Neural crest cell (in vitro differentiated cells): ENCODE measurements at places on chromosomes 12 and 14. TPM values are rescaled to one million over a fixed set of nuclear protein-coding genes. Genes with fewer than 3 reads are reported as not detected.

The EPYC gene
- total RNA-seq = not detected in 2 replicates

The KRT71 gene
- not detected in 2 replicates for total RNA-seq

DNA sequence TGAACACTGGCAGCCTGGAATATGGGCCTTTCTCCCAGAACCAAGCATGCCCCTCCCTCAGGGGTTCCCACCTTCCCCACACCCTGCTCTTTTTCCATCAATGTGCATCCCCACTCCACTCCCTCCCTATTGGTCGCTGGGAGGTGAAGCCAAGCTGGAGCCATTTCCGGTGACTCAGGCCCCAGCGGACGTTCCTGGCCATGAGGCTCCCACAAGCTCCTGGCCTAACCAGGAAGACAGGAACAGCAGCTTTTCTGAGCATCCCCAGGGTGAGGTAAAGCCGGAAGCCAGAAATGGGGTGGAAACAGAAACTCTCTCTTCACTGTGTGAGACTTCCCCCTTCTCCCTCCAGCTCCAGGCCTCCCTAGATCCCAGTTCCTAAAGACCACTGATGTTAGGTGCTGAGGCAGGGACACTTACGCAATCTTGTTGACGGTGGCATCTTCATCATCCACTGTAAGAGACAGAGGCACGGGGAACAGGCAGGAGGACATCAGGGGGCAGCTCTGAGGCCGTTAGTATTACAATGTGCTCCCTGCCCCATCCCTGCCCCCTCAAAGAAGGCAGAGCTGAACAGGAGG is 5.1 kb downstream of the LMBR1L start:
- H3K27ac ChIP-seq = peak overlapping the region; percentile 35
- peaks cover 25% of the 10 kb centered on the region for H3K4me1 ChIP-seq
- DNase-seq = no peak

- H3K27ac ChIP-seq = peak overlapping the region; percentile 94
- H3K36me3 ChIP-seq = peaks cover 4% of the 10 kb centered on the region
- peaks cover 45% of the 10 kb centered on the region for H3K4me1 ChIP-seq
- DNase-seq = peak; percentile 69
- H3K27me3 ChIP-seq = peaks cover 6% of the 10 kb centered on the region
Measured at GRCh38 chr12:31589904-31590641, 863 bp downstream of the DENND5B start.

DNA sequence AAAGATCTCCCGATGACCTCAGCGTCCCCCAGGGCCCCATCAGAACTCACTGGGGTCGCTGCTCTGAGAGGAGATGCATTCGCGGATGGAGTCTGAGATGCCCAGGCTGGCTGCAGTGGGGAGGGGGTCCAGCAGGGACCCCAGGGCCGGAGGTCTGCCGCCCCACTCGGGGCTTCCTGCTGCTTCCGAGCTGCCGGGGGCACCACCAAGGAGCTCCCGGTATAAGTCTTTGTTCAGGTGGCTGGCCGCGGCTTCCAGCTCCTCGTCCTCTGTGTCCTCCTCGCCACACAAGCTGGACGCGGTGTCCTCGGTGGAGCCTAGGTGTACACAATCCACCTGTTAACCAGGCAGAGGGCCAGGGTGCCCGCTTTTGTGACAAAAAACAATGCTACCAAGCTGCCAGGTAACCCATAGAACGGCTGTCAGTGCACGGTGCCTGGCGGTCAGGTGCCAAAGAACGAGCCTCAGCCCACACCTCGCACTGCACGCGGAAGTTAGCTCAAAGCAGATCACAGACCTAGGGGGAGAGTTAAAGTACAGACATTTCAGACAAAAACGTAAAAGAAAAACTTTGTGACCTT is 26.6 kb upstream of the BTBD6 start:
- H3K27me3 ChIP-seq = no peaks in the 10 kb centered on the region
- H3K36me3 ChIP-seq = peaks cover 18% of the 10 kb centered on the region
- H3K4me3 ChIP-seq = no peak overlapping the region

GRCh38 chr14:105865266-105865903 is 339.0 kb downstream of the TMEM121 start:
- DNase-seq = no peak
- H3K36me3 ChIP-seq = no peaks in the 10 kb centered on the region
- no peaks in the 10 kb centered on the region for H3K4me1 ChIP-seq
- no peaks in the 10 kb centered on the region for H3K27me3 ChIP-seq

DNA sequence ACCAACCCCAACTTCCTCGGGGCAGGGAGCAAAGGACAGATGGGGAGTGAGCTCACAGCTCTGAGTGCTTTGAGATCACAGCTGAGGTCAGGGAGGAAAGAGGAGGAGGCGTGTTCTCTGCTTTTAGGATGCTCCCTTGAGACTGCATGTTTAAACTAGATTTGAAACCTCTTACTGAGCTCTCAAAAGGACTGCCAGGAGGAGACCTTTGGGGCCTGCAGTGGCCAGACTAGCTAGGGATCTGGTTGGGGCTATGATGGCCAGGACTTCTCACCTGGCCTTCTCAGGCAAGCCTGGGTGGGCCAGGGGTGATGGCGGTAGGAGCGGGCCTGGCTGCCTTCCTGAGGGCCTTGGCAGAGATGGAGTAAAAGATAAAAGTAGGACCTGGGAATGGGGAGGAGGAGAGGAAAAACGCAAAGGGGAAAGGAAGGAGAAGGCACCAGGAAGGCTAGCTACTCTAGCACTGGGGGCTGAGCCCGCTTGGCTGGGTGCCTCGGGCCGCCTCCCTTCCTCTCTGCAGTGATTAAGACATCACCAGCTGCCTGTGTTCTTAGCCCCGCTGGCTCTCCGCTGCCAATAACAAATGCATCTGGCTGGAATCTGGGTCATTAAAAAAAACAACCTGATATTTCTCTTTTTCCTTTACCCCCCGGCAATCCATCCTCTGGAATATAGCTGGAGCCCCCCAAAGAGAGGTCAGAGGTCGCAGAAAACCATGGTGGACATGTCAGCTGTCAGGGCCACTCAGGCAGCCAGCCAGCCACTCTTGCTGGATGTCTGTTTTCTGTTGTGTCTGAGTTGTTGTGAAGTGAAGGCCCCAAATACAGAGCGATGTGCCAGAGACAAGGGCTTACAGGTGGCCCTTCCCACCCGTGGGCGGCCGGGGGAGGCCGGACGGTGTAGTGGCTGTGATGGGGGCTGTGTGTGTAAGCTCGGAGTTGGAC is 141.3 kb downstream of the TSPAN9 start:
- H3K4me1 ChIP-seq = peaks cover 31% of the 10 kb centered on the region
- no peak overlapping the region for H3K4me3 ChIP-seq
- no peak overlapping the region for H3K27ac ChIP-seq
- H3K27me3 ChIP-seq = no peaks in the 10 kb centered on the region
- no peak for DNase-seq
- no peaks in the 10 kb centered on the region for H3K36me3 ChIP-seq

GRCh38 chr12:15741082-15741481 is 48.1 kb downstream of the EPS8 start:
- H3K36me3 ChIP-seq = peaks cover 9% of the 10 kb centered on the region
- H3K4me3 ChIP-seq = no peak overlapping the region
- no peaks in the 10 kb centered on the region for H3K27me3 ChIP-seq
- no peak for DNase-seq
- no peak overlapping the region for H3K27ac ChIP-seq

GRCh38 chr12:92019491-92020277 is 126.0 kb downstream of the BTG1 start:
- no peak overlapping the region for H3K4me3 ChIP-seq
- peaks cover 27% of the 10 kb centered on the region for H3K4me1 ChIP-seq
- no peaks in the 10 kb centered on the region for H3K27me3 ChIP-seq
- DNase-seq = no peak
